Uterus (tissue), 4 donors: ENCODE measurements at places on chromosomes 13 and 19. TPM values are rescaled to one million over a fixed set of nuclear protein-coding genes. Genes with fewer than 3 reads are reported as not detected.

Gene FARP1
- total RNA-seq, result 13.1 TPM

Gene FDX2
- total RNA-seq, result 1.5 TPM

Gene WDR88
- not detected for total RNA-seq

Gene GRK1
- not detected for total RNA-seq

Gene ADGRE3
- not detected for total RNA-seq

Gene OXGR1
- total RNA-seq, result 0.91 TPM

Gene CYP2S1
- not detected for total RNA-seq

Gene PCDH17
- 23.2 TPM for total RNA-seq

Gene KCNJ14
- 1.2 TPM for total RNA-seq

Gene RGL3
- 19.0 TPM for total RNA-seq

Gene AMER2
- 2.4 TPM for total RNA-seq

Gene PCP2
- total RNA-seq, result not detected

Gene MBD3L3
- total RNA-seq, result not detected

Gene FGF21
- not detected for total RNA-seq

Gene NCAN
- 0.21 TPM for total RNA-seq

Gene SIGLEC9
- 2.2 TPM for total RNA-seq

Gene ZNF571
- 7.4 TPM for total RNA-seq

Gene ZNF540
- total RNA-seq, result 13.0 TPM

Gene LRRC63
- total RNA-seq, result not detected

Gene LILRA1
- total RNA-seq, result 0.29 TPM

Gene ZNF653
- 4.9 TPM for total RNA-seq

Gene UHRF1
- 0.77 TPM for total RNA-seq

Gene URI1
- 64.8 TPM for total RNA-seq

Gene LIPE
- total RNA-seq, result not detected

Gene SHISA7
- total RNA-seq, result not detected

Gene LGALS4
- not detected for total RNA-seq

Gene NHLRC3
- 32.4 TPM for total RNA-seq

Gene NLRP4
- not detected for total RNA-seq

Gene CEACAM19
- total RNA-seq, result 16.1 TPM

Gene WDR87
- not detected for total RNA-seq

Gene SPRED3
- not detected for total RNA-seq

Gene CDX2
- total RNA-seq, result not detected

Gene SPACA4
- total RNA-seq, result not detected

Gene CASP14
- not detected for total RNA-seq

Gene ZNF582
- total RNA-seq, result 14.1 TPM

Gene NRTN
- not detected for total RNA-seq

Gene LAIR1
- total RNA-seq, result 1.0 TPM

Gene SPTBN4
- not detected for total RNA-seq

Gene HCN2
- 0.83 TPM for total RNA-seq

Gene PRR22
- total RNA-seq, result not detected

Gene ANKRD24
- not detected for total RNA-seq

Gene C5AR1
- total RNA-seq, result 1.5 TPM

Gene PLIN4
- total RNA-seq, result 19.7 TPM

Gene PLPP2
- 18.6 TPM for total RNA-seq
